T follicular helper cell (primary cell): ENCODE measurements at places on chromosomes 16 and 17.

- no peak for DNase-seq
Measured at GRCh38 chr17:73815474-73815873, 171.2 kb upstream of the SDK2 start.

DNA sequence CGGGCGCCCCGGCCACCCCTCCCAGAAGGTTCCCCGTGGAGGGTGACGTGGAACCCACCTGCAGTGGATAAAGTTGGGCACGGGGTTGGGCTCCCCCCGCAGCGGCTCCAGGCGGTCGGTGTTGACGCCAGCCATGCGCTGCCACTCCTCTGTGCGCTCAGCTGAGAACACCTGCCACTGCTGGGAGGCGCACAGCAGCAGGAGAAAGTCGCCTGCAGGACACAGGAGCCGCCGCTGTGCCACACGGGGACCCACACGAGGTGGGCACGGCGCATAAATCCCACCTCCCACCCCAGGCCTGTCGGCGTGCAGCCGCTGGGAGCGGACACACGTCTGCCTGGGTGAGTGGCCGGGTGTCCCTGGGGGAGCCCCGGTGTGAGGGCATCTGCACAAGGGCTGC is 20.7 kb downstream of the CTU2 start:
- no peak for DNase-seq

GRCh38 chr17:50922721-50923405 is 56.7 kb upstream of the TOB1 start:
- DNase-seq, result no peak

DNA sequence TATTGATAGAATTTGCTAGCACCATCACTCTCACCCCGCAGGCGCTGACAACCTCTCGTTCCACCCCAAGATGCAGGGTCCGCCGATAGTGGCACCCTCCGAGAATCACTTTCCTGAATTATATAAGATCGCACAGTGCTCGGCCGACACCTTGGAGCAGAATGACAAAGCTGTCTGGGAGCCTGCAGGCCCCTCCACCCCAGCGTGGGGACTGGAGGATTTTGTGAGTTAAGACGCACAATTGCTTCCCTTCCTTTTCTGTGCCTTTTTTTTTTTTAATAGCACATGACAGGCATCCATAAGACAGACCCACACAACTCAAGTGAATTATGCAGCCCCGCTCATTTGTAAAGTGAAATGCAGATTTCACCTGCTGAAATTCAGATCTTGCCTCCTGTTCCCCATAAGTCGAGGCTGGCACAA is 155.3 kb downstream of the C16orf78 start:
- DNase-seq, result no peak

DNA sequence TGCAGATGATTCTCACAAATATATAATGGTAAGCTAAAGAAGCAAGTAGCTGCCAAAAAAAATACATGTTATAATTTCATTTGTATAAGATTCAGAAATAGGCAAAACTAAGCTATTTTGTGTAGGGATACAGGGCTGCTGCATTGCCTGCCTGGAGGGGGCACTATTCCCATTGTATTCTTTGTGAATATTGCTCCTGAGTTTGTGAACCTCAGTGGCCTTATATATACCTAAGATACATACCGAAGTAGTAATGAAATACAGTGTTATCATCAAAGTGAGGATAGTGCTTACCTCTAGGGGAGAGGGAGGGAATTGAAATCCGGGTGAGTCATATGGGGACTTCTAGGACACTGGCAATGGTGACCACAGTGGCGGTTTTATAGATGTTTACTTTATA is 53.5 kb downstream of the C17orf58 start:
- no peak for DNase-seq

DNA sequence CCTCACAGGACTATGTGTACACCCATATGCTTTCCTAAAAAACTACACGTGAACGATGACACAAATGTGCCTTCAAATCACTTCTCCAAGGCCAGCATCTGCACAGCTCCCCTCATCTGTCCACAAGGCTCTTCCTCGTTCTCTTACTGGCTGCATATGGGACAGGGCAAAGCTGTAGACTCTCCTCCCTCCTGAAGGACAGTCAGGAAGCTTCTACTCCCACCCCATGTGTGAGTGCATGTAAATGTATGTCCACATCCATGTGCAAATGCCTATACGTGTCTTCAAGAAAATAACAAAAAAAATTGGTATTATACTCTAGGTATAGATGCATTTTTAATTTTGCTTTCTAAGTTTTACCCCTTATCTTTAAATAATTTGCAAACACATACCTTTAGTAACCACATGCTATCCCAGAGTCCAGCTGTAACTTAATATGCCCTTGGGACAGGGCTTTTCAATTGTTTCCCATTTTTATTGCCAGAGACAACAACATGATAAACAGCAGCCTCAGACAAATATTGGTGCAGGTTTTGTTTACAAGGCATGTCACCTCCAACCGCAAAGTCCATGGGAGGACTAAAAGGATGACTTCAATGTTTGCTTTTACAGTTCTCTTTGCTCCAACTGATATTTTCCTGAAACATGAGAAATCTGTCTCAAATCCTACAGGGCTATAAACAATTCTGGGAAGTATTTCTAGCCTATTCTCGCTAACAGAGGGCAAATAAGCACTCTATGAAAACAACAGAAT is 31.6 kb upstream of the FAAP100 start:
- DNase-seq, result no peak

- DNase-seq, result no peak
Measured at GRCh38 chr16:3458278-3458851, 14.9 kb downstream of the NAA60 start.

DNA sequence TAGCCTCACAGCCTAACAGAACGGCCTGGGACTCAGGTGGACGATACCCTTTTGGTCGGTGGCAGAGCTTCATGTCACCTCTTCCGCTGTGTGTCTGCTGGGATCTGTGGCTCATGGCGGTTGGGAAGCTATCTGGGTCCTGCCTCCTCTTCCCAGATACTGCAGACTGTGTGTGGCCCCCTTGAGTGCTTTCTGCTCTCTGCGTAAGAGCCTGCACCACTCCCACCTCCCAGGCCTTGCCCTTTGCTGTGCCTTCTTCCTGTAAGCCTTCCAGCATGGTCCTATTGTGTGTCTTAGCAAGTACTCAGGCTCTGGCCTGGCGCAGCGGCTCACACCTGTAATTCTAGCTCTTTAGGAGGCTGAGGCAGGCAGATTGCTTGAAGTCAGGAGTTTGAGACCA is 17.5 kb upstream of the ADCY7 start:
- DNase-seq, result no peak

GRCh38 chr16:83513008-83513755 is 294.6 kb upstream of the HSBP1 start:
- DNase-seq, result no peak

DNA sequence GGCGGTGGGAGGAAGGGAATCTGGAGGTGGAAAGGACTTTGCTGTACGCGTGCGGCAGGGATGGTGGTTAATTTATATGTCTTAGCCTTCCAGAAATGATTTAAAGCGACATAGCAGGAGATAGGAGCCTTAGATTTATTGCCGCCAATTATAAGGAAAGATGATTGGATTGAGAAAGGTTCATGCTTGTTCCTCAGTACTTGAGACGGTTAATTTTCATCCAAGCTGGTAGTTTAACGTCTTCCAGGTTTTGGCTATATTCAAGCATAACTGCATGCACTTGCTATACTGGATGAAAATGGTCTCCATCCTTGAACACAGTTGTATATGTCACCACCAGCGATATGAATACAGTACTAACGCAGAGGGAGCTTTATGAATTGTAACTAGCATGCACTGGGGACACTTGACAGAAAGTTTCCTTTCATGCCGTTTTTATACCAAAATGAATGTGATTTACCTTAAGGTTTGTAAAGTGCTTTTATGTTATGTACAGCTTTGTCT is 610 bp upstream of the PEX12 start:
- no peak for DNase-seq

- DNase-seq, result no peak
Measured at GRCh38 chr16:70523743-70524398, at the start of gene SF3B3. Gene SF3B3 (plus strand): TSS chr16:70523816. CDS start chr16:70526657, 2,841 bp downstream.

GRCh38 chr16:21613781-21614180 is 14.4 kb downstream of the METTL9 start:
- DNase-seq, result no peak

DNA sequence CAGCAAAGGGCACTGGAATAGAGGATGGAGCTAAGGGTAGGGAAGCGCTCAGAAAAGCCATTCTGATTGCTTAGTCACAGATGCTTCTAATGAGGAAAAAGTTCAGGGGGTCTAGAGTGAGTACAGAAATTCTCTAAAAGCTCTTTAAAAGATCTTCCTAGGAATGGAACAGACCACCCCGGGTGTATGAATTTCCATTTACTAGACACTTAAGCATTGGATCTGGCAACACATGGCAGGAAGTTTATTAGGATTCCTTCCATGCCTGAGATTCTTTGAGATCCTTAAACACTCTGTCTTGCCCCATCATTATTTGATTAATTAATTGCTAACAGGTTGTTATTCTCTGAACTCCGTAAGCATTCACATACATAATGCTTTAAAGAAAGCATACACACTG is 8.5 kb downstream of the KRTAP9-7 start:
- no peak for DNase-seq

- DNase-seq, result no peak
Measured at GRCh38 chr16:66414891-66415290, 12.2 kb upstream of the BEAN1 start.

GRCh38 chr16:89606006-89606405 is 7.4 kb upstream of the DPEP1 start:
- no peak for DNase-seq

DNA sequence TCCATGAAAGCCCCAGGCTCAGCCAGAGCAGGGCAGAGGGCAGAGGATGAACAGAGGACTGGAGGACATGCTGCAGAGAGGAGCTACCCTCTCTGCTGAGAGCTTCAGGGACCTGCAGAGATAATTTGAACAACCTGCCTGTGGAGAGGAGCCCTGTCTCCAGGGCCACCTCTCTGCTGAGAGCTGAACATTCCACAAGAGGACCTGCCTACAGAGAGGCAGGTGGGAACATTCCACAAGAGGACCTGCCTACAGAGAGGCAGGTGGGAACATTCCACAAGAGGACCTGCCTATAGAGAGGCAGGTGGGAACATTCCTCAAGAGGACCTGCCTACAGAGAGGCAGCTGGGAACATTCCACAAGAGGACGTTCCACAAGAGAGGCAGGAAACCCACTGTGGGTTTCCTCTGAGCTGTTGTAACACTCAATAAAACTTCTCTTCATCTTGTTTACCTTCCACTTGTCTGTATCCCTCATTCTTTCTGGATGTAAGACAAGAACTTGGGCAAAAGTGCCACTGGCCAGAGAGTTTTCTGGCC is 551.9 kb upstream of the CA10 start:
- no peak for DNase-seq

DNA sequence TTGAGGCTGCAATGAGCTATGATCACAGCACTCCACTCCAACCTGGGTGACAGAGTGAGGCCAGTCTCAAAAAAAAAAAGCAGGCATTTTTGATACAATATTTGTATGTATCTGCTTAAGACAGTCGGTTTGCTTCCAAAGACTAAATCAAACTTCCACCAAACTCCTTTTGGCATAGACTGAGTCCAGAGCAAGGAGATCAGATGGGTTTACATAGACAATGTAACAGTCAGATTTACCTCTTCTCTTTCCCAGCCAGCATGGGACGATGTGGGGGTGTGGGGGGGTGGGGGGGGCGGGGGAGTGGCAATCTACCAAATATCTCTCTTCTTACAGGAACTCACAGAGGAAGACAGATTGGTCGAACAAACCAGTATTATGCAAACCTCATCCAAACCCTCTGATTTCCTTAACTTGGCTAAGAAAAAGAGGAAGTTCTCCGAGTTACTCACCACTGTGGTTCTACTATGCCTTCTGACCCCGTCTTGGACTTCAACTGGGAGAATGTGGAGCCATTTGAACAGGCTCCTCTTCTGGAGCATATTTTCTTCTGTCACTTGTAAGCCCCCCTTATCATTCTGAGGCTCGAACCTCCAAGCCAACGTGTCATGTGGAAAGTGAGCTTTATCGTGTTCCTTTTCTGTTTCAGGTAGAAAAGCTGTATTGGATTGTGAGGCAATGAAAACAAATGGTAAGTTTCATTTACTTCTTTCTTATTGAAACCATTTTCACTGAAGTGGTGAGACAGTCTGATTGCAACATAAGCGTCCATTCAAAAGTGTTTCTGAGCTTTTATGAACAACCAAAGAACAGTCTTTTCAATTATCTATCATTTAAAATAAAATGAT is at the start of gene MILR1:
MILR1 (plus strand) TSS at position 451 of the 848 bp plus-strand sequence; CDS start at position 505, 54 bp downstream.
- no peak for DNase-seq

- no peak for DNase-seq
Measured at GRCh38 chr16:73204359-73205152, 156.6 kb upstream of the ZFHX3 start.

DNA sequence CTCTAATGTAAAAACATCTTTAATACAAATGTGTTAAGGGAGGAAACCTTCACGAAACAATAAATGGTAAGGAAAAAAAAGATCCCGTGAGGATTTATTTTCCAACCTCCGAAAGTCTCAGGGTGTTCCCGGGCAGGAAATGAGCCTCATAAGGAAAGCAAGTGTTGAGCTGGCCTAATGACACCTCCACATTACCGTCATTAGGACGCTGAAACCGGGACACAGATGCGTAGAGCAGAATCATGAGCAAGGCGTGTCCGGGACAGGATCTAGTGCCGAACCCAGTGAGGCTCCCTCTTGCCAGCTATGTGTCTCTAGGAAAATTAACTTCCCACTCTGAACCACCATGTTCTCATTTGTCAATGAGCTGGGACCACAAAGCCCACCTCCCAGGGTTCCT is 22.7 kb upstream of the CYTH1 start:
- no peak for DNase-seq

DNA sequence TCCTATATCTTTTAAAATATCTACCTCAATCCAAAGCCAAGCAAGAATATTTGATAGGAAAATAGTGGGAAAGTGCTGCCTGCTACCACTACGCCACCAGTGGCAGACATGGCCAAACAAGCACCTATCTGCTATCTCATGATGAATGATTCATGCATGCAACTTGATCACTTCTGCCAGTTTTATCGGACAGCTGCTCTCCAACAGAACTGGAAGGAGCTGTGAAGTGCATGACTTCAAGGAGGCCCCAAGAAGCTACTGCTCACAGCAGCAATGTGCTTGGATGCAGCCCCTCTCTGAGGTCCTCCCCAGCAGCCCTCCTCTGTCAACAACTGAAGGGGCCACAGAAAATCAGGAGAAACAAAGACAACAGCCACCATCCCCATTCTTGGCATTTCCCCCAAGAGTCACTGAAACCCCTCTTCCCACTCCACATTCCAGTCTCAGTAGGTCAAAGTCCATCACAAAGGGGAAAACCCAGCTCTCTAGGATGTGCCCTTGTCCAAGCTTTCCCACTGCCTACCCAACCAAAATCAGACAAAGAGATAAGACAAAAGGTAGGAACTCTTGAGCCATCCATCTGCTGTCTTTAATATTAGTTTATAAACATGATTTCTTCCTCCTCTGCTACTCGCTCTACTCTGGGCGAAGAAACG is 215.3 kb downstream of the C16orf78 start:
- no peak for DNase-seq
